ENCODE measurements at places on chromosomes 5 and 9.

- DNase-seq = no peak
These were observed 173.0 kb downstream of the HINT1 start for GRCh38 chr5:130992095-130992494.

- no peak for DNase-seq
These were observed 216.0 kb downstream of the KDM4C start for GRCh38 chr9:6973762-6974161.

DNA sequence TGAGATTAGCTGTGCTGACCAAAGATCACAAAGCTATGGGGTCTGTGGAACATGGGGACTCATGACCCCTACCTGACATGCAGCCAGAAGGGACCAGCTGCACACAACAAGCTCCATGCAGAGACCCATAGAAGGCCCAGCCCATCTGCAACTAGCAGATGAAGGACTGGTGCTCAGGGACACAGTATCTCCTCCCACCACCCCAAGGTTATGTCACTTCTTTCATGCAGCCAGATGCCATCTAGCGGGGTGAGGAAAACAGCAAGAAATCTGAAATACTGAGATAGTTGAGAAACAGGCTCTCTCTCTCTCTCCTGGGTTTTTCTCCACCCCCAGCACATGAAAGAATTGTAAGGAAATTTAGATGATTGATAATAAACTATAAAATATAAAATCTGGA lies 161.3 kb upstream of the DAPK1 start:
- DNase-seq = no peak

GRCh38 chr5:14557203-14557770 lies 24.3 kb upstream of the OTULINL start:
- no peak for DNase-seq

- no peak for DNase-seq
These were observed 43.9 kb downstream of the P4HA2 start for GRCh38 chr5:132183723-132184122.

DNA sequence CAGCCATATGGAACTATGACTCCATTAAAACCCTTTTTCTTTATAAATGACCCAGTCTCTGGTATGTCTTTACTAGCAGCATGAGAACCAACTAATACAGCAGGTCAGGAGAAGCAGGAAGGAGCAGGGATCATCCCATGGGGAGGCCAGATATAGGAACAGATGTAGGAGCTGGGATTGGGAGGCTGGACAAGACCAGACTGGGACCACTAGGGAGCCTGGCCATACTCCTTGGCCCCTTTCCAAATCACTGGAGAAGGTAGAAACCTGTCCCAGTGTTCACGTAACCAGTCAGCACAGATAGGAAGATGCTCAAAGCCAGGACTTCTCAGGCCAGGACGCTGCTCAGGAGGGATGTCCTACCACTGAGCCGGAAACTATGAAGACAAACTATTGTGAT lies 95.5 kb downstream of the LMX1B start:
- DNase-seq = no peak

DNA sequence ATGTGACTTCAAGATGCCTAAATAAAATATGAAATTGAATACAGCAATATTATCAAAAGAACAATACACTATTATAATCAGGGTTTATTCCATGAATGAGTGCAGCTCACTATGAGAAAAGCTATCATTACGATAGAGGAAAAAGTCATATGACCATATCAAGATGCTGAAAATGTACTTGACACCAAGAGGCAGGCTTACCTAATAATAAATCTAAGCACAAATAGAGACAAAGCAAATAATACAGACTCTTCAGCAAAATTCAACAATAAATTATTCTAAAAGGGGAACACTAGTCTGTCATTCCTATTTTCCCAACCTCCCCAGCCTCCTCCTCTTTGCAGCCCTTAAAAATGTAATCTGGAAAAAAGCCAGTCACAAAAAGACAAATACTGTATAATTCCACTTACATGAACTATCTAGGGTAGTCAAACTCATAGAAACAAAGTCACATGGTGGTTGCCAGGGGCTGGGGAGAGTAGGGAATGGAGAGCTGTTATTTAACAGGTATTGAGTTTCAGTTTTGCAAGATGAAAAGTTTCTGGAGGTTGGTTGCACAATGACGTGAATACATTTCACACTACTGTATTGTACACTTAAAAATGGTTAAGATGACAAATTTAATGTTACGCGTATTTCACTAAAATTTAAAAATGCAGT lies 148.4 kb downstream of the NFIB start:
- no peak for DNase-seq

DNA sequence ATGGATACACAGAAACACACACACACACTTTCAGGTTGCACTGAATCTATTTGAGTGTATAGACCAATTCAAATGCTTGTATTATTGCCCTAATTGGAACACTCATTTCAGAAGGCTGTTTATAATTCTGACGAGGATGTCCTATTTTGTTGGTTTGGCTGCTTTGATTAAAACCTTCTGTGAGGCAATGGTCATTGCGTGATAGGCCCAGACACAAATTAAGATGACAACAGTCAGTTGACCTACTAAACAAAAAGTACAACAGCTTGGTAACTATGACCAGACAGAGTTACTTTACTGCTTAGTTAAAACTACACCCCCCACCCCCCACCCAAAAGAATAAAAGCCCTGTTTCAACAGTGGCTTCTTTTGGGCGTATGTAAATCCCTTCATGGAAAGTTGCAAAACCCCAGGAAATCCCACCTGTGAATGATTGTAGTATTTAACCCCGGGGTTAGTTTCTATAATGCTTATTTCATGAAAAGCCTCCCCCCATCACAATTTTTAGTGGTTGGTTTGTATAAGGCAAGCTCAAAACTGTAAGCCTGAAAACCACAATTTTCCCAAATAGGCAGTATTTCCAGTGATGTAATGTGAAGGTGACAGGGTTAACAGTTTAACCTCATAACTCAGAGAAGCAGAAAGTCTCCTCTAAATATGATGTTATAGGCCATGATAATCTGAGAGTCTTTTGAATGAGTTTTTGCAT lies 340.8 kb downstream of the FGF10 start:
- DNase-seq = no peak

DNA sequence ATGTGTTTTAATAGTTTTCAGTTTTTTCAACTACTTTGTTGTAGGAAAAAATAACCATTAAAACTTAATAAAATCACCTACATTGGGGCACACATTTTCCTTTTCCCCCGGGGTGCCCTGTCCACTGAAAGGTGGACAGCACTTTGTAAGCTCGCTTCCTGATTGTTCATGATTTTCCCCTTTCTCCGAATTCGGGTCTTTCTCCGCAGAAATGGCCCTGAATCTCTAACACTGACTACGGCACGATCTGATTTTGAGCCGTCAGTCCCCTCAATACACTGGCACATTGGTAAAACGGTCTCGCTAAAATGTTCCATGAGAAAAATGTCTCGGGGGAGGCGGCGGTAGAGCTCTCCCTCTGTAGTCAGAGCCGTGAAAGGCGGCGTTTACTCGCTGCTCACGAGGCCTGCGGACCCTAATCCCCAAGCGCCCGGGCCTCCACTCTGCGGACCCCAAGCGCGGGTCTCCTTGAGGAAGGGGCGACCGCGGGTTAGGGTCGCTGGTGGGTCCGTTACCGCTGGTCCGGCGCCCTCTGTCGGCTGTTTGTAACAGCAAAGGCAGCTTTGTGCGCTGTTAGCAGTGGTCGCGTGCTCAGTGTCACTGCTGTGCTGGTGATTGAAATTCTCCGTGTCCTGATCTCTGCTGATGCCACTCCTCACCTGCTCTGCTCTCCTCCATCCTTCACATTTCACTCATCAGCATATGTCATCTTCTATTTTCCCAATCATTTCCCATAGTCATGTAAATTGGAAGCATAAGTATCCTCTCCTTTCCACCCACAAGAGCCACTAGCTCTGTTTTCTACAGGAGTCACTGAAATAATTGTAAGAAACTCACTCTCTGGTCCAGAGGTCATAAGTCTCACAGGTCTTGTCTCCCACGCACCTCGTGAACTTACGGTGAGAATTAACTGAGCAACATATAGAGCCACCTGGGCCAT lies 10.8 kb upstream of the IFNA2 start:
- peak; percentile 36 for DNase-seq

GRCh38 chr5:168066536-168067208 lies 224.8 kb upstream of the WWC1 start:
- DNase-seq = no peak

GRCh38 chr5:127446626-127447025 lies 70.8 kb upstream of the PRRC1 start:
- no peak for DNase-seq

GRCh38 chr5:155285706-155286105 lies 272.2 kb downstream of the KIF4B start:
- DNase-seq = no peak
